ENCODE measurements at places on chromosomes 16 and 17.

DNA sequence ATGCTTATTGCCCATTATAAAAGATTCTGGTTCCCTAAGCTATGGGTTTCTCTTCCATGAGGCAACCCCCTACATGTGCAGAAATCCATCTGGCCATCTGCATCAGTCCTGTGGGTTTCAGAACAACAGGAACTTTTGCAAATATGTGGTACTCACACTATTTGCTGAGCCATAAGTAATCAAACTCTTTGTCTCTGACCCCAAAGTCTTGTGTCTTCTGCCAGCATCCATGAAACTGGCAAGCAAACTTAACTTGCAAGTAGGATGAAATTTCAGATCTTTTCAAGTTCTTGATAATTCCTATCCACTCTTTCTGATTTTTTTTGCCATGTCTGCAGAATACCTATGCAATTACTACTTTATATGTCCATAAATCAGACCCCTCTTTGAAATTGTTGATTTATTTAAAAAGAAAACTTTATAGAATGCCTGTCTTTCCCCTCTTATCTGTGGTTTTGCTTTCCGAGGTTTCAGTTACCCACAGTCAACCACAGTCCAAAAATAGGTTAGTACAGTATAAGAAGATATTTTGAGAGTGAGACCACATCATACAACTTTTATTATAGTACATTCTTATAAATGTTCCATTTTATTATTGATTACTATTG lies 158.4 kb upstream of the IRX3 start:
- DNase-seq, result peak; percentile 29

- no peak for DNase-seq
Observed at GRCh38 chr17:82024859-82025258, 1.8 kb downstream of the LRRC45 start.

DNA sequence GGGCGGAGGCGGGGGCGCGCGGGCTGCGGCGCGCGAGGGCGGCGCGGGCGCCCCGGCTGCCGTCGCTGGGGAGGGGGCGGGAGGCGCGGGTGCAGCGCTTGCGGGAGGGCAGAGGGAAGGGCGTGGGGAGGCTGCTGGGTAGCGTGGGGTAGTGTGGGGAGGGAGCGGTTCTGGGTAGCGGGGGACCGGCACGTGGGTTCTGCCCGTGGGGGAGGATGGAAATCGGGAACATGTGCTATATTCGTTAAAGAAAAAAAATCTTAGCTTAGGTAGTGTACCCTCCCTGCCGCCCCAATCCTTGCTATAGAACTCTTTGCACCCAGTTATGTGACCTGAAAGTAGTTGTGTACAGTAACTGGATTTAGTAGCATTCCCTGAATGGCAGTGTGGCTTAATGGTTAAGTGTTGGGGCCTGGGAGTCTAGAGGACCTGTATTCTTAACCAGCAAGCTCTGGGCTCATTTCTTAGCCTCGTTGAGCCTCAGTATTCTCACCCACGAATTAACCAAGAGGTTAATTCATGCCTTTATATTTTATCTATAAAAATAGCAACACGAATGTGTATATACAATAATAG lies 646 bp downstream of the RABEP1 start:
- DNase-seq, result peak; percentile 31

DNA sequence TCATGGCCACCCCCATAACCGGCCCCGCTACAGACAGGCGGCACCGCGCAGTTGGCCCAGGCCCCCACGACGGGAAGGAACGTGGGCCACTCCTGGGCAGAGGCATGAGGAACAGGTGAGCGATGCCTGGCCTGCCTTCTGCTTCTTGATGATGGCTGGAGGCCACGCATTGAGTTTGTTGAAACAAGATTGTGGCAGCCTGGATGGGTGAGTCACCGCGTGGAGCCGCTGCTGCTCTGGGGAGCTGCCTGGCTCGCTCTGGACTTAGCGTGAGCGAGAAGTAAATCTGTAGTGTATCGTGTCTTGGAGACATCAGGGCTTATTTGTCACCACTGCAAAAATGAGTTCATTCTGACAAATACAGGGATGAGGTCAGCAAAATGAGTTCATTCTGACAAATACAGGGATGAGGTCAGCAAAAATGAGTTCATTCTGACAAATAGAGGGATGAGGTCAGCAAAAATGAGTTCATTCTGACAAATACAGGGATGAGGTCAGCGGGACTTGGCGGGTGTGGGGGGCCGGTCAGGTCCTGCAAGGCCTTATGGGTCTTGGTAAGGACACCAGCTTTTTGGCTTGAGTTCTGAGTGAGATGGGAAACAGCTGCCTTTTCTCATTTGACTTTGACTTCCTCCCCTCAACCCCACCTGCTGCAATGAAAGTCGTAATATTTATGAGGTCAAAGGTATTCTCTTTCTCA lies 93.0 kb downstream of the SEC14L1 start:
- DNase-seq, result peak; percentile 80

GRCh38 chr17:59688496-59688895 lies 18.7 kb downstream of the PTRH2 start:
- no peak for DNase-seq

DNA sequence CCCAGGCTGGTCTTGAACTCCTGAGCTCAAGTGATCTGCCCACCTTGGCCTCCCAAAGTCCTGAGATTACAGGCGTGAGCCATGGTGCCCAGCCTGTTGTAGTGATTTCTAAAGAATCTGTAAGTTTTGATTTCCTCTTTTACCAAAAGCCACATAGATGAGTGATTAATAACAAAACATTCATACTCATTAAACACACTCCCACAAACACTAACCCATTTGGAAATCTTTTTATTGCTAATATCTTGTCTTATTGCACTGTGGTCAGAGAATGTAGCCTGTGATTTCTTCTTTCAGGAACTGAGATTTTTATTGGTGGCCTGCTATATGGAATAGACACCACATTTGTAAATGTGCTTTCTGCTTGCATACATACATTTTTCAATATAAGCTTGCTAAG lies 31.6 kb downstream of the MYH10 start:
- DNase-seq, result no peak

- no peak for DNase-seq
Observed at GRCh38 chr16:66677836-66678235, 18.7 kb downstream of the CMTM4 start.

- no peak for DNase-seq
Observed at GRCh38 chr16:162271-162991, 3.3 kb upstream of the HBM start.

Data from cardiac fibroblast (primary cell).